Stimulated activated CD8-positive, alpha-beta memory T cell treated with anti-CD3 and anti-CD28 coated beads, Interleukin-4, amount 100 ng/mL, for 1 hour (primary cell): ENCODE measurements at places on chromosomes 12 and 14.

- DNase-seq = no peak
Measured at GRCh38 chr12:120504587-120504986, 8.7 kb downstream of the DYNLL1 start.

- no peak for DNase-seq
Measured at GRCh38 chr12:42691991-42692557, 102.5 kb upstream of the PRICKLE1 start.

DNA sequence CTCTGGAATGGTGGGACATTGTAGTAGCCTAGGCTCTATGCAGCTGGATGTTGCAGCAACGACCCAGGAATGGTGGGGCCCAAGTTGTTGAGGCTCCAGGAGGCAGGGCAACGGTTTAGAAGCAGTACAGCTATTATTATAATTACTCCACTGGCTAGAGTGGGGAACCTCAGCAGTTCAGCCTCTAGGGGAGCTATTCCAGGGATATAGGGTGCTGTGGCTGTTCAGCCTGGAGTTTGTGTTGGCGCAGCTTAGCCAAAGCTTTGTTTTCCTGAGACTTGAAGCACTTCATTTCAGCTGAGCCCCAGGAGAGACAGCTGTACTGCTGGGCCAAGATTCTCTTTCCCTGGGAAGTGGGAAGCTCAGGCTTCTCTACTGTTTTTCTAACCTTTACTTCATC, 1023.0 kb upstream of the ATXN7L3B start:
- no peak for DNase-seq

GRCh38 chr12:58774731-58775130, 145.6 kb downstream of the LRIG3 start:
- no peak for DNase-seq

DNA sequence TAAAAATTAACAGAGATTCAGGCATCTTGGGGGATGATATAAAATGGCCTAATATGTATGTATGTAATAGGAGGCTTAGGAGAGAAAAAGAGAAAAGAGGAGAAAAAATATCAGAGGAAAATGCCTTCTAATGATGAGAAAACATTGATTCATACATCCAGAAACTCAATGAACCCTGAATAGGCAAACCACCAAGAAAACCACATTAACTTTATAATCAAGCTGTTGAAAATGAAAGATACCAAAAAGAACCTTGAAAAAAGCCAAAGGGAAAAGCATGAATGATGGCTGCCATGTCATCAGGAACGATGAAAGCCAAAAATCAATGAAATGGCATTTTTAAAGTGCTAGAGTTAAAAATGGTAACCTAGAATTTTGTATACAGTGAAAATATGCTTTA, 180.2 kb downstream of the EPS8 start:
- DNase-seq = no peak

DNA sequence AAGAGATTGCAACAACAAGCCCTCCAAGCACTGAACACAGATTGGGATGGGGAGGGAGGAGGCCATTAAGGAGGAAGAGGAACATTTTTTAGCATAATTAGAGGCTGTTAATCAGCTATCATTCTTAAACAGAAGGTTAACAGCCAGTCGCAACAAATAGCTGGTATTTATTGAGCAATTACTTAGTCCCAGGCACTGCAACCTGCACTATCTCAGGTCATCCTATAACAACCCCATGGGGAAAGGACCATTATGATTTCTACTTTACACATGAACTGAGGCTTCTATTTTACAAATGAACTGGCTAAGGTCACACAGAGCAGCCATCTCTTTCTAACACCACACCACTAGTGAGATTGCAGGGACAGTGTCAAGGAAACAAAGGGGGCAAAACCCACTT, 10.4 kb downstream of the RAB35 start:
- no peak for DNase-seq
